ENCODE measurements at places on chromosomes 1 and 21.

GRCh38 chr1:229231754-229232119 lies 39.2 kb upstream of the RAB4A start:
- no peak for DNase-seq

- no peak for DNase-seq
These were observed 85.4 kb upstream of the KAZN start for GRCh38 chr1:14513111-14513510.

- DNase-seq = no peak
These were observed 96.0 kb upstream of the PAXBP1 start for GRCh38 chr21:32867597-32867996.

GRCh38 chr1:220342853-220343252 lies 70.6 kb upstream of the RAB3GAP2 start:
- no peak for DNase-seq

- no peak for DNase-seq
These were observed 2.8 kb upstream of the C1orf210 start for GRCh38 chr1:43288058-43288784.
